ENCODE measurements at places on chromosomes 7 and 10.

DNA sequence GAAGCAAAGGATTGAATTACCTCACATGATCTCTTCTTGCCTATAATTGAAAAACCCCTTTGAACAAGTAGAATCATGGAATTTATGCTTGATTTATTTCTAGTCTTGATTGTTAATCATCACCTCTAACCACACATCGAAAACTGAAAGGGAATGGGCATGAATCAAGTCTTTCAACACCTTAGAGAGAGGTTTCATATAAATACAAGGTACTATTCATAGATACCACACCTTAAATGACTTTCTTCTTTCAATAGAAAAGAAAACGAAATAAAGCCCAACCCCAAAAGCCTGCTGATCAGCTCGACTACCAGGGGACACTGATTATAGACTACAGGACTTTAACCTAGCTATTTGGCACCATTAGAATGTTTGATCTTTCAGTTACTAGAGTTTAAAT is 128.6 kb upstream of the PTPRZ1 start:
- no peak for DNase-seq

GRCh38 chr7:52877240-52877639 is 158.2 kb upstream of the POM121L12 start:
- no peak for DNase-seq

GRCh38 chr10:84783386-84783785 is 455.0 kb downstream of the CCSER2 start:
- DNase-seq = peak; percentile 7

GRCh38 chr7:106553446-106553836 is 107.5 kb downstream of the CCDC71L start:
- DNase-seq = no peak

- no peak for DNase-seq
Observed at GRCh38 chr10:114234132-114234531, 4.9 kb upstream of the VWA2 start.

- no peak for DNase-seq
Observed at GRCh38 chr10:113390896-113391295, 162.0 kb upstream of the HABP2 start.

DNA sequence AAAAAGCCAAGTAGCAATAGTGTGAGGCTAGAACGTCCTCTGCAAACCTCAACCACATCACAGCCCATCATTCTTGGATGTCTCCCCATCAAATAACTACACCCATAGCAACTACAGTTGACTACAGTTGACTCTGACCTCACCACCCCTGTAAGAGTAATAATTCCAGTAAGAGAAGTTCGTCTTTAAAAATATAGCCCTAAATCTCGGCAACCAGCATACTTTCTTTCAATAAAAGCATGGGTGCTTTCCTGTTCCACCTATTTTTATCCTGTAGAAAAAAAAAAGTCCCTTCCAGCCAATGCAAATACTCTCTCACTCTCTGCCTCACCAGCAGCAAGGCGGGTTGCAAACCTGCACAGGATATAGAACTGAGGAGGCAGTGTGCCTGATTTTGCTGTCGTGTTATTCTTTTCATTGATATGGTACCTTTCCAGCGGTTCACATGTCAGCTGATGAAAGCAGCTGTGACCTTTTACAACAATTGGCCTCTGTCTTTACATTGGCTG is 187.5 kb upstream of the NFE2L3 start:
- DNase-seq = no peak

DNA sequence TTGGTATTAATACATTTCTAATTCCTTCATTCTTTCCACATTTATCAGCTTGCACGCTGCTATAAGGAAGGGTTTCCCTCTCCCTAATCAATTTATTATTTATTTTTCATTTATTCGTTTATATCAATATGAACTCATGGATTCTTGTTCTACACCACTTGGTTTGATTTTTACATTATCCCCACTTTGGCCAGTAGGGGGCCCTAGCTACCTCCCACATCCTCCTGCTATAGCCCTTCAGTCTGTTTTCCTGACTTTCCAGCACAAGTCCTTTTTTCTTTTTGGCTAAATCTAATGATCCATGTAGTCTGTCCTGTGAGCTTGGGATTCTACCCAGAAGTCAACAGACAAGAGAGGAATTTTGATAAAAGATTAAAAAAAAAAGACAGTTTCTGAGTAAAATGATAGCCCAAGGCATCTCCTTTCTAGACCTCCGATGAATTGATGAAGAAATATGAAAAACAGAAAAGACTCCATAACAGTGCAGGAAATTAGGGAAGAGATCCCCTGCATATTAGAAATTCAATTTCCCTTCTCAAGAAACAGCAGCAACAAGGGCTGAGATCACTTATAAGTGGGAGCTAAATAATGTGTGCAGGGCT is 47.7 kb downstream of the LYZL2 start:
- DNase-seq = peak; percentile 64

DNA sequence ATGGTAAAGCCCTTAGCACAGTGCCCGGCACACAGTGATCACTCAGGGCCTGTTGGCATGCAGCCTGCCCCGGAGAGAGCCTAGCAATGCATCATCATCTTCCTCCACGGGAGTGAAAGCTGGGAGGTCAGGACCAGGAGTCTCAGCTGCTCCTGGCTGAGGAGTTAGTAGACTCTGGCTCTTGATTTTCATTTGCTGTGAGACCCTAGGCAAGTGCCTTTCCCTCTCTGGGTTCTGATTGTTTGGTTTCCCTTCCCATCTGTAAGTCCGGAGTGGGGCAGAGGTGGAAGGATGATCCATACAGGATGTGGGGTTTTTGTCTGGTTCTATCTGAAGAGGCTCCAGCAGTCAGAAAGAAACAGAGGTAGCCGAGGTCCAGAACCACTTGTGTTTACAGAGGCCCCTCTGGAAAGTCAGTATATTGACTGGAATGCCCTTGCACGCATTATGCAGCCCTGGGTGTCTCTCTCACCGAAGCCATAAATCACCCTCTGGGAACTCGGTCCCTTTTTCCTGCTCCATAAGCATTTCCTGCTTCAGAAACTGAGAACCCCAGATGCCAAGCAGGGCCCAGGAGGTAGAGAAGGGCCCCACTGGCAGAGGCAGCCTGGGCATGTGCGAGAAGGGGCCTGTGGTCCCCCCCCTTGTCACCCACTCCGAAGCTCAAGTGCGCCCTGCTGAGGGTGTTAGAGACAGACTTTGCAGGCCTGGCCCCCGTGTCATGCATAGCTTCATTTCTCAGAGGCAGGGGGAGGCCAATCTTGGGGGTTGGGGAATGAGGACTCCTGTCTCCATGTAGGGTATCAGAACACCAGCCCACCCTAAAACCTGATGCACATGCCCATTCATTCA is 8.5 kb downstream of the UNC5B start:
- DNase-seq = no peak

GRCh38 chr7:36958111-36958733 is 233.9 kb upstream of the AOAH start:
- no peak for DNase-seq

DNA sequence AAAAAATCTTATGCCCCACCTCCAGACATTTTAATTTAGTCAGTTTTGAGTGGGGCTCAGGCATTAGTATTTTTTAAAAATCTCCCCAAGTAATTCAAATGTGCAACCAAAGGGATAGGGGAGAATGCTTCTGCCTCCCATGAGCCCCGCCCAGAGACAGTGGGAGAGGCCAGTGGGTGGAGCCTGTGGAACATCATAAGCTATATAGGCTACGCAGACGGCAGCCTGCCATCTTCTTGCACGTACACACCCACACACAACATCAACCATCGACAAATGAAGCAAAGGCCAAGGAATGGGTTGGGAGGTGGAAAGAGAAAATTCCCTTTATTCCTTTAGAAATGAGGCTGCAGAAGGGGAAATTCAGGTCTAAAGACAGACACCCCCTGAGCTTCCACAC is 25.2 kb downstream of the CREB3L2 start:
- no peak for DNase-seq

- DNase-seq = no peak
Observed at GRCh38 chr7:134126146-134126545, 994 bp upstream of the LRGUK start.

GRCh38 chr7:129665013-129665401 is 53.5 kb downstream of the NRF1 start:
- DNase-seq = no peak

Measured in HAP-1 (cell line).